Activated CD8-positive, alpha-beta memory T cell treated with anti-CD3 and anti-CD28 coated beads for 4 hours (primary cell): ENCODE measurements at places on chromosomes 5 and 9.

DNA sequence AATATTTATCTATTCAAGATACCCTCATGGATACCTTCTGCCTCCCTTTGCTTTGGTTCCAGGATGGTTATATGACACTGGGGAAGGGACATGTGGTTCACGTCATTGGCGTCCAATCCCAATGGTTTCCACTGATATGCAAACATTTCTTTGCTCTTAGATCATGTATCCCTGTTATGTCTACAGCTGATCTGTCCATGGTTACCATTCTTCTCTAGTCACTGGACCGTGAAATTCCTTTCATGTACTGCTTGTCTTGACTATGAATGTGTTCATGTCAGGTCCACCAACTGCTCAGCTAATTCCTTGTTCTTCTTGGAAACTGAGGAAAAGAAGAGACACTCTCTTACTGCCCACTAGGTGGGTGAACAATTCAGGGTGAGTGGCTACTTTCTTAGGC, 391.1 kb upstream of the ZNF608 start:
- no peak for DNase-seq

DNA sequence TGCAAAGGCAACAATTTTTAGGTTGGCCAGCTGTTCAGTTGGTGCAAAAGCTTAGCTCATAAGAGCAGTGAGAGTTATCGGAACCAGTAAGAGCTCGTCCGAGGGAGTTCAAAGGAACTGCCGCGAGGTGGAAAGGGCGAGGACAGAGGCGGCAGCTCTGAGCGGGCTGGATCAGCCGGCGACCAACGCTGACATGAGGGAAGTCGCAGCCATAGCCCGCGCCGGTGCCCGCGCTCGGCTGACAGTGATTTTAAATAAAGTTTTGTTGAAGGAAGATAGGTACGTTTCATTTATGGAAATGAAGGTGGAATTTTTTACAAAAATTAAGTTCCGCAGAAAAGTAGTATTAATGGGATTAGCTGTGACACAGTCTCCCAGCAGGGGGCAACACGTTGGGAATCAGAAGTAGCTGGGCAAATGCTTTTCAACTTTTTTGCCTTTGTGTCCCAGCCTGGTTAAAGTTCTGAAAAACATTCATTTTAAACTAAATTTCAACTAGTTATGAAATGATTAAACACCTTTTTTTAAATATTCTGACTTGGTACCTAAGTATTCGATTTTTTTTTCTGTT, 43.2 kb downstream of the FBXO4 start:
- DNase-seq = no peak

DNA sequence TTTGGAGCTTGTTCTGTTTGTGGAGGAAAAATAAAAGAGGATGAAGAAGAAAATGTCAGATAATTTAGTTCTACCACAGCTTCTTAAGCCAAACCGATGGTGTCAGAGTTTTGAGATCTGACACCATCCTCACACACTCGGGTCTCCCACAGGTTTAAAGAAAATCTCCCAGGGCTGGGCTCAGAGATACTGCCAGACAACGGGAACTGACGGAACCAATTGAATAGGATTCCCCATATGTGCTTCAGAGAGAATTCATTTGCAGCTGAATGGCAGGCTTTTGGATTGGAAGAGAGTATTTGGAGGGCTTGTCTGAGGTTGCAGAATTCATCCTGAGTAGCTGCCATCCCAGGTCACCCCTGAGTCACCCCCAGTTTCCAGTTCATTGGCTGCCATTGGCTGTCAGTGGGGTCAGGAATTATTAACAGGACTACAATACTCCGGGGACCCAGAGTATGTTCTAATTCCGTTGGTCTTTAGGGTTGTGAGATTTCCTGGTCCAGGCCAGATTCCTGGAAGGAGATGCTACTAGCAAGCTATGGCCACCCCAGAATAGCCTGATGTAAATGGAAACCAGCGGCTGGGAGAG, 131.3 kb downstream of the PDZD2 start:
- no peak for DNase-seq

GRCh38 chr9:106800701-106801270, 62.2 kb upstream of the ZNF462 start:
- no peak for DNase-seq

GRCh38 chr5:74575741-74576538, 64.6 kb downstream of the ENC1 start:
- no peak for DNase-seq

- no peak for DNase-seq
These were observed 179.1 kb upstream of the GNA14 start for GRCh38 chr9:77827104-77827784.

DNA sequence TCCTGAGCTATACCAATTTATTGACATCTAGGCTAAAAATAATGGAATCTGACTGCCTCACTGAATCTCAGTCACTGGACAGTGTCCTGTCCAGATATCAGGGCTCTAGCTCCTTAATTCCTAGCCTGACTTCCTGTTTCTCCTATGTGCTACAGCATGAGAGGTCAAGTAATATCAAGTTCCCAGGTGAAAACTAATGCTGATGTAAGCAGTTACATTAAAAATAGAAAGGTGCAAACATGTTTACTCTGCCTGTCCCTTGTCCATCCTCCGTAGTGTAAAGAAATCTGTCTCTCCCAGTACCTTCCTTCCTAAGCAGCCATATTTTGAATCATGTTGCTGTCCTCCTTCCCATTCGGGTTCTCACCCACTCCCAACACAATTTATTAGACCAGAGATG, 145.9 kb upstream of the GHR start:
- DNase-seq = no peak

DNA sequence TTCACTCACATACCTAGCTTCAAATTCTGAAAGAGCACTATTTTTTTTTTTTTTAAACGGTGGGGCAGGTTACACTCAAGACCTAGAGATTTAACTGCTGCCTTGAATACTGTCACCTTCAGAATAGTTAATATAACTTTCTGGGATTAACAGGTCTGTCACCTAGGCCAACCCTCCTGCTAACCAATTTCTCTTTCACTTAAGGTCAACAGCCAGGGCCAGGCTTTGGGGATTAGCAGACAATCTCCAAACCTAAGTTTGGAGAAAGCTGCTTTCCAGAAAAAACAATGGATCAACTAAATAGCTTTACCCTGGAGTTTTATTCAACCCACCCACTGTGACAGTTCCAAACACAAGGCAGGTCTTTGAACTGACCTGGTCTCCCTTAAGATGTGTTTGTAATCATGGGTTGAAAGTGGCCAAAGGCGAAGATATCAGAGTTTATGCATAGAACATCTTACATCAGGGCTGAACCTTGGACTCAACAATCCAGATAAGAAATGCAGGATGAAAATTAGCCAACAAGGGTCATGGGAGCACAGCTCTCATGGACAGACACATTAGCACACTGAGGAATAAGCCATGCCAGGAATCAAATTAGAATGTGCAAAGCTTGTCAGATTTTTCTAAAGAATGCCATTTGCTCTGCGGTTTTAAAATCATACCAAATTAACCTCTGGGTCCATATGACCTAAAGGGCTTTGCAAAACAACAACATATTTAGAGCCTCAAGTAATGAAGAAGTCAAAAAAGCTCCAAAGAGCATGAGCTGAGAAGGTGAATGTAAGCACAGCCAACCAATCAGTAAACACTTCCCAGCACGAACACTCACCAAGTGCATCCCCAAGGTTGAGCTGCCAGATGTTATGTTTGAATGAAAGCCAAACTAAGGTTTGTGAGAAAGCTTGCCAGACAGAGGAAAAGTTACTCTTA, 538.5 kb upstream of the DMAC1 start:
- DNase-seq = no peak

DNA sequence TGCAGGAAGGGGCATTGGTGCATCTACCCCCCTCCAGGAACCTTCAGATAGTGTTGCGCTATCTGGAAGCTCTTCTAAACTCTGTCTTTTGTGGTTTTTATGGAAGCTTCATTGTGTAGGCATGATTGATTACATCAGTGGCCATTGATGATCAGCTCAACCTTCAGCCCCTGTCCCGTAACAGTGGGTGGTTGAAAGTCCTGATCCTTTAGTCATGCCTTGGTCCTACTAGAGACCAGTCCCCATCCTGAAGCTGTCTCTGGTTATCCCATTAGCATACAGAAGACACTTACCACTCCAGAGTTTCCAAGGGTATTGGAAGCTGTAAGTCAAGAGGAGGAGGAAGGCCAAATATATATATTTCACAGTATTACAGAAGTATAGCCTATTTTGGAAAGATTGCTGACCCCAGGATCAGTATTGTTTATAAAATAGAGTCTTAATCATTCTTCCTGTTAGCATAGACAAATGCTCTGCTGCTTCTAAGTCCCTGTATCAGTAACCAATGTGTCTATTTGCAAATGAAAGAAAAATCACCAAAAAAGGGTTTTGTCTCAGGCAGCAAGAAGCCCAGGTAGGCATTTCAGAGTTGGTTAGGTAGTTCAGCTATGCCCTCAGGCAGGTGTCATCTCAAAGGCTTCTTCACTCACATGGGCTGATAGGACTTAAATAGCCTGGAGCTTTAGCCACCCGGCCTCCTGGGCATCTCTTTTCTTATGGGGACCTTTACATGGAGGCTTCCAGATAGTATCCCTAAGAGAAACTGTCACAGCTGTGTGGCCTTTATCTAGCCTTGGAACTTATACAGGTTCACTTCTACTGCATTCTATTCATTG, 41.6 kb downstream of the SPIN1 start:
- DNase-seq = no peak

DNA sequence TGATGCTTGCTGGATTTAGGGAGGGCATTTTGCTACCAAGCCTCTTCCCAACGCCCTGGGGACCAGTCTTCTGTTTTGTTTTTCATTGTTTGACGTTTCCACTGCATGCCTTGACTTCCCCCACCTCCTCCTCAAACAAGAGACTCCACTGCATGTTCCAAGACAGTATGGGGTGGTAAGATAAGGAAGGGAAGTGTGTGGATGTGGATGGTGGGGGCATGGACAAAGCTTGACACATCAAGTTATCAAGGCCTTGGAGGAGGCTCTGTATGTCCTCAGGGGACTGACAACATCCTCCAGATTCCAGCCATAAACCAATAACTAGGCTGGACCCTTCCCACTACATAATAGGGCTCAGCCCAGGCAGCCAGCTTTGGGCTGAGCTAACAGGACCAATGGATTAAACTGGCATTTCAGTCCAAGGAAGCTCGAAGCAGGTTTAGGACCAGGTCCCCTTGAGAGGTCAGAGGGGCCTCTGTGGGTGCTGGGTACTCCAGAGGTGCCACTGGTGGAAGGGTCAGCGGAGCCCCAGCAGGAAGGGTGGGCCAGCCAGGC, 23.0 kb downstream of the PCDHGC5 start:
- DNase-seq = no peak

DNA sequence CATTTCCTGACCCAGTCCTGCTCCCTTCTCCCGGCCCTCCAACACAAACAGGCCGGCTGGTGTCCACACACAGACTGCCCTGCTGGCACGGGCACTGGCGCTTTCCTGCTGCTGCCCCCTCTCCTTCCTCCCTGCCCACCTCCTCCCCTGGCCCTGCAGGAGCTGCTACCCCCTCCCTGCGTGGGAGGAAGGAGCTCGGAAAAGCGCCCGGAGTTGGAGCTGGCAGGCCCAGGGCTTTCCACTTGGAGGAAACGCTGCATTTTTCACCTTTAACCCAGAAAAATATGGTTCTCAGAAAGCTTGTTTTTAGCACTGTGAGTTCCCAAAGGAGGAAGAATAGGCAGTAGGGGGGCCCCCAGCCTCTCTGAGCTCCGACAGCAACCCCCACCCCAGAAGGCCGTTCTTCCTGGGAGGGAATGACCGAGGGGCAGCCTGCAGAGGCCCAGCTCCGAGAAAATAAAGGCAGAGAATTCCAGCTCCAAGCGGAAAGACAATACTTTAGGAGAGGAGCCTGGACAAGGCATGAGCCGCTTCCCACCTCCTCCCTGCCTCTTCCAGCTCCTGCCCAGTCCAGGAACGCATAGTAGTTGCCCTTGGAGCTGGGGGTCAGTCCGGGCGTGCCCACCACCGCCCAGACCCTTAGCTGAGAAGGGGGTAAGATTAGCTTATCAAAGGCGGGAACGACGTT, 88.9 kb downstream of the LIFR start:
- no peak for DNase-seq

DNA sequence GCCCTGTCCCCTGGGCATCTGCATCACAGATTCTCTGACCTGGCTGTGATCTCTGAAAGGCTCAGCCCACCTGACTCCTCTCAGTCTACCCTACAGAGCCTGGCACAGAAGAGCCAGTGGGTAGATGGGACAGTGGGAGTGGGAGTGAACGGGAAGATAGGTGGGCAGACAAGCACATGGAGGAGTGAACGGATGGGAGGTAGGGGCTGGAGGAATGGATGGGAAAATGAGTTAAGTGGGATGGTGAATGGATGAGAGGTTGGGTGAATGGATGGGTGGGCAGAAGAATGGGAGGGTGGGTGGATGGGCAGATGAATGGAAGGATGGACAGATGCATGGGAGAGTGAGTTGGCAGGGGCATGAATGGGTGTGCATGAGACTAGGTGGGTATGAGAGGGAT, 18.8 kb downstream of the STK10 start:
- DNase-seq = no peak

GRCh38 chr5:139852696-139853095, 57.1 kb downstream of the PSD2 start:
- no peak for DNase-seq

GRCh38 chr5:133932441-133933168, 35.8 kb downstream of the C5orf15 start:
- no peak for DNase-seq

- no peak for DNase-seq
These were observed 1081.6 kb upstream of the ACO1 start for GRCh38 chr9:31302620-31303418.

DNA sequence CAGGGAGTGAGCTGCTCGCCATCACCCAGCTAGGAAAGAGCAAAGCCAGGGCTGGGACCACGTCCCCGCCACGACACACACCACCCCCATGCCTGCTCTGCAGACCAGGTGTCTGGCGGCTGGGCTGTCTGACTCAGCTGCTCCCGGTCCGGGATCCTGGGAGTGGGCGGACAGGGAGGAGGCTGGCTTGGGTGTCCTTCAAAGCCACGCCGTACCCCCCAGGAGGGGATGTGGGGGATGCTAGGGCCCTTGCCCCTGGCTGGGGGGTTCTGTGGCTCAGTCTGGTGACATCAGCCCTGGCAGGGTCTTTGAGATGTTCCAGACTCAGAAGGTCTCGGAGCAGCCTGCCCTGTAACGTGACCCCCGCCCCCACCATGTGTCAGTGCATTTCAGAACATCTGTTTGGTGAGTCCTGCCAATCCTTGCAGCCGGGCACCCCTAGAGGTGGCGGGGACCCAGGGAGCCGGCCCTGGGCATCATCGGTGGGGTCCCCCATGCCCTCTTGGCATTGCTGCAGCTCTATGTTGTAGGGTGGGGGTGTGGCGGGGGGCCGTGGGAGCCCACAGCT, 62.3 kb downstream of the HMCN2 start:
- no peak for DNase-seq

DNA sequence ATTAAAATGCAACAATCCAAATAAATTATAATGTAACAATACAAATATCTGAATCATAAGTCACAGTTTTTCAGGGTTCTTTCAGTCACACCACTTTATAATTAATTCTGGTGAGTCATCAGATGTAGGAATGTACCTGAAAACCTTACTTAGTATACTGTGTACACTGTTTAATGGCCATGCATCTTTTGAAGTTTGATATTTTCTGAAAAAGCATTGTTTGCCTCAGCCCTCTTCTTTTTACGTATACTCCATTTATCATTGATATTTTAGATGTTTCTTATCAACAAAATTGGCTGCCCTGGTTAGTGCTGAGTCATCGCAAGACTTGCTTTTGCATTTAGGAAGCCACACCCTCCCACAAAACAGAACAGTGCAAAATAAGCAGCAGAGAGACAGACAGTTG, 218.6 kb downstream of the PJA2 start:
- DNase-seq = no peak

GRCh38 chr5:17402289-17403121, 95.5 kb upstream of the TAF11L2 start:
- DNase-seq = no peak

- no peak for DNase-seq
These were observed 11.8 kb downstream of the OTULIN start for GRCh38 chr5:14676320-14676719.
